NCI-H345 (cell line): ENCODE measurements at places on chromosomes 1 and 21.

- peak; percentile 68 for DNase-seq
Observed at GRCh38 chr1:18100491-18101063, 7.0 kb upstream of the IGSF21 start.

- DNase-seq, result no peak
Observed at GRCh38 chr21:45091550-45092322, 17.4 kb downstream of the ADARB1 start.

GRCh38 chr1:180167721-180168467 lies 13.2 kb downstream of the QSOX1 start:
- DNase-seq, result no peak

- no peak for DNase-seq
Observed at GRCh38 chr1:168861421-168862004, 132.5 kb upstream of the DPT start.

GRCh38 chr1:54285815-54286345 lies 85.9 kb downstream of the MRPL37 start:
- no peak for DNase-seq

DNA sequence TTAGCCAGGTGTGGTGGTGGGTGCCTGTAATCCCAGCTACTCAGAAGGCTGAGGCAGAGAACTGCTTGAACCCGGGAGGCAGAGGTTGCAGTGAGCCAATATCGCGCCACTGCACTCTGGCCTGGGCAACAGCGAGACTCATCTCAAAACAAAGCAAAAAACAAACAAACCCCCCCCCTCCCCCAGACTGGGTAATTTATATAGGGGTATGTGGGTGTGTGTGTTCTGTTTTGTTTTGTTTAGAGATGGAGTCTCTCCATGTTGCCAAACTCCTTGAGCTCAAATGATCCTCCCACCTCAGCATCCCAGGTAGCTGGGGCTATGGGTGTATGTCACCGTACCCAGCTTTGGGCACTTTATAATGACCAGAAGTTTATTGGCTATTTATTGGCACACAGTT lies 73.6 kb downstream of the SLC27A3 start:
- DNase-seq, result no peak

DNA sequence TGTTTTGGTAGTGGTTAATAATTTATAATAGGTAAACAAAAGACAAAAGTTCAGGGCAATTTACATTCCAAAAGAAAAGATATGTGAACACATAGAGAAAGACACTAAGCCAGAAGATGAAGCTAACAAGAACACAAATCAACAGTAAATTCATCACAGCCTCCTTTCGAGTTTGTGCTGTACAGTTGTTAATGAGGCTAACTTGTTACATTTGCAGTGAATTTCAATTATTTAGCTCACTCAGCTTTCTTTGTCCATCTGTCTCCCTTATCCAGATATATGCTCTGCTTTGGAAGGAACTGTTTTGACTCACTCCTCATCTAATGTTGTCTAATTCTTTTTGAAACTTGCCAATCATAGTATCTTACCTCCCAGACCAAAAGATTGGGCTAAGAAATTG lies 423.3 kb upstream of the OLFM3 start:
- DNase-seq, result no peak

- no peak for DNase-seq
Observed at GRCh38 chr1:226912587-226913176, 27.4 kb upstream of the COQ8A start.

DNA sequence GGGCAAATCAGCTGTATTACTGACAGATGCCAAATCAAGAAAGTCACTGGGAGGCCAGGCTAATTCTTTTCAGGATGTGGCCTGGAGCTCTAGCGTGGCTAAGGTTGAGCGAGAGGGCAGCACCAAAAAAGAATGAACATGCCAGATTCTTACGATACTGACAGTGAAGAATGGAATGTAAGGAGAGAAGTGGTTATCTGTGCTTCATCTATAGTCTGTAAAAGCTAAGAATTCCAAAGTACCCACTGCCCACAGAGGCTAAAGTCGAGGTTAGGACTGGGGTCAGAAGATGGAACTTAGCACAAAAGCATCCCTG lies 32.7 kb downstream of the TFAP2E start:
- DNase-seq, result no peak
